ENCODE measurements at places on chromosomes 12 and 14.

DNA sequence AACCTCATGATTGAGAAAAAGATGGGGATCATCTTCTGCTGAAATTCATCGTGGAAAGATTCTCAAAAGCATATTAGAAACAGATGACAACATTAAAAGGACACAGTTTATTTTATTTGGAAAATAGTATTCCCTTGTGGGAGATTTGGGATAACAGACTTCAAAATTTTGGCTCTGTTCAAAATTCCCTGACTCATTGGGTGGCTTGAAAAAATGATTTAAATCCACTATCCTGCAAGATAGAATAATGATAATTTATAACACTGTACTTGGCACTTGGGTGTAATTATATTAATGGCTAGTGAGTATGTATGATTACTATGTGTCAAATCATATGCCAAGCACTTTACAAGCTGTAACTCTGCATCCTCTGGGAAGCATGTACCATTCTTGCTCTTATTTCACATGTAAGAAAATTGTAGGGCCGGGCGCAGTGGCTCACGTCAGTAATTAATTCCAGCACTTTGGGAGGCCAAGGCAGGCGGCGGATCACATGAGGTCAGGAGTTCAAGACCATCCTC is 128.8 kb downstream of the LMNTD1 start:
- no peak for DNase-seq

GRCh38 chr12:15605881-15606590 is 183.2 kb downstream of the EPS8 start:
- no peak for DNase-seq

- DNase-seq = no peak
Measured at GRCh38 chr12:70221626-70222025, 21.6 kb upstream of the CNOT2 start.

- no peak for DNase-seq
Measured at GRCh38 chr12:17609153-17609552, 480.8 kb downstream of the RERGL start.

DNA sequence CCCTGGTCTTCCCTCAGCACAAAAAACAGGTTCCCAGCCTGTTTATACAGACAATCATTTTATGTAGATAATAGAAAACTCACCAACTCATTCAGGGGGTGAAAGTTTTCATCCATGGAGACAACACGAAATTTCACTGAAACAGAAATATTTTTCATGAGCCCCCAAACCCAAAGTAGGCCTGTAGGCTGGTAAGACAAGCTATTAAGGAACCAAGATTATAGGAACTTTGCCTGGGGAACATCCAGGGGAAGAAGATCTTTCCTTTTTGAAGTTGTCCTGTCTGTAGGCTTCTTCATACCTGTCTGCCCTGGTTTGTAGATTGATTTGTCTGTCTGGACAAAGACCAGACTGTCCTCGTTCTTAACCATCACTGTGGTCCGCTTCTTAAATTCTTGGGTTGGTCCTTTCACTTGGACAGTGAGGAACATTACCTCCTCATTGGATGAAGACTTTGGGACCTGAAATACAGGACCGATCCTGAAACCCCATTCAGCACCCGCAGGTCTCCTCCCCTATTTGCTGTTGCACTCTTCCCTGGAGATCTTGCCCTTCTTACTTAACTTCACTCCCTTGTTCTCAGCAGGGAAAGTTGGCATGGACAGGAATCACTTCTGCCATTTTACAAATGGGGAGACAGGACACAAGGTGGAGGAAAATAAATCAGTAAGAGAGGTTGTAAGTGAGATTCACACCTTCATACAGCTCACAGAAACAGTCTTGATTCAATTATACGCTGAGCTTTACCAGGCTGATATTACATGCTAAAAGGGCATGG is 3.5 kb downstream of the A2M start:
- no peak for DNase-seq

DNA sequence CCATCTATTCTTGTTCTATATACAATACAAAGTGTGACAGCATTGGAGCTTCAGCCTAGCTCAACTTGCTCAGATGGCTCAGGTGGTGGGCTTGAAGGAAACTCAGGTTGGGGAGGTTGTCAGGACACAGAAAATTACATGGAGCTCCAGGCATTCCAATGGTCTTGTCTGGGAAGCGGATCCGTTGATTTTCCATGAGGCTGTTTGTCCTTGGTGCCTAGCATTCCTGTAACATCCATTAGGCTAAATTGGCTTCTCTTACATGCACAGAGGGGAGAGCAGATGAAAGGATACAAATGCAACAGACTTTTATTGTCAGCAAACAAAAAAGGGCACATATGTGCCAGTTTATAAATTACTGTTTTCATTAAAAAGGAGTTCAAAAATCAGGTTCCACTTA is 75.5 kb upstream of the OTX2 start:
- no peak for DNase-seq

GRCh38 chr12:123877968-123878367 is 94.7 kb downstream of the CCDC92 start:
- no peak for DNase-seq

GRCh38 chr14:84025106-84026012 is 1504.6 kb upstream of the FLRT2 start:
- no peak for DNase-seq

- DNase-seq = no peak
Measured at GRCh38 chr12:80317307-80317706, 126.7 kb upstream of the PTPRQ start.

DNA sequence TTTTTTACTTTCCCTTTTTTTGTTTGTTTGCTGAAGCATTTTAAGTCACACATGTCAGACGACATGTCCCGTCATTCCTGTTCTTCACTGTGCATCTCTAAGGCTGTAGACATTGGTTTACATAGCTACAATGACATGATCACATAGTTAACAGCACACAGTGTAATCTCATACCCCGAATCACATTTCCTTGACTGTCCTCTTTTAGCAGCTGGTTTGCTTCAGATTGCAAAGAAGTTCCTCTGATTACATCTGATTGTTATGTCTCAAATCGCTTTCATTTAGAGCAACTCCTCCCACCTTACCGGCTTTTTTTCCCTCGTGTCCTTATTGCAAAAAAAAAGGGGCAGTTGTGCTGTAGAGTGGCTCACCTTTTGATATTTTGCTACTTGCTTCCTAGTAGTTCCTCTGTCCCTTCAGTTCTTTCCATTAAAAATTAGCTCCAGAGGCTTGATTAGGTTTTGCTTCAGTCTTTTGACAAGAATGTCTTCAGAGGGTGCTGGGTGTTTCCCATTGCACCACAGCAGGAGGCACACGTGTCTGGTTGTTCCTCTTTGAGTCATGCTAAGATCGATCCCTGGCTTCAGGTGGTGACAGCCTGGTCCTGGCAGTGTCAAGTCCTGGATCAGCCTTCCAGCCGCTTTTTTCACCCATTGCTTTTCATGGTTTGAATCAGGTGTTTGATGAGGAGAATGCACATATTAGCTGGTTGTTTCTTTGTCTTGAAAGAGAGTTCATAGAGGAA is 35.0 kb downstream of the ZNF664 start:
- no peak for DNase-seq

- no peak for DNase-seq
Measured at GRCh38 chr14:79424462-79424861, 786.8 kb downstream of the DIO2 start.

Measured in stimulated activated CD4-positive, alpha-beta T cell treated with anti-CD3 and anti-CD28 coated beads, TNF-alpha, amount 100 ng/mL, for 1 hour (primary cell).